SJSA1 (cell line): ENCODE measurements at places on chromosomes 13 and 19. TPM values are rescaled to one million over a fixed set of nuclear protein-coding genes. Genes with fewer than 3 reads are reported as not detected.

The ZNF69 gene
- 2.6 and 3.4 TPM in 2 replicates for total RNA-seq

The TMEM205 gene
- 113 and 138 TPM in 2 replicates for total RNA-seq

- DNase-seq = no peak
Observed at GRCh38 chr19:2631213-2631821, 71.2 kb downstream of the GNG7 start.

- DNase-seq = no peak
Observed at GRCh38 chr13:80604098-80604497, 263.2 kb upstream of the SPRY2 start.

GRCh38 chr13:25151626-25152195 is 20.4 kb downstream of the AMER2 start:
- no peak for DNase-seq

DNA sequence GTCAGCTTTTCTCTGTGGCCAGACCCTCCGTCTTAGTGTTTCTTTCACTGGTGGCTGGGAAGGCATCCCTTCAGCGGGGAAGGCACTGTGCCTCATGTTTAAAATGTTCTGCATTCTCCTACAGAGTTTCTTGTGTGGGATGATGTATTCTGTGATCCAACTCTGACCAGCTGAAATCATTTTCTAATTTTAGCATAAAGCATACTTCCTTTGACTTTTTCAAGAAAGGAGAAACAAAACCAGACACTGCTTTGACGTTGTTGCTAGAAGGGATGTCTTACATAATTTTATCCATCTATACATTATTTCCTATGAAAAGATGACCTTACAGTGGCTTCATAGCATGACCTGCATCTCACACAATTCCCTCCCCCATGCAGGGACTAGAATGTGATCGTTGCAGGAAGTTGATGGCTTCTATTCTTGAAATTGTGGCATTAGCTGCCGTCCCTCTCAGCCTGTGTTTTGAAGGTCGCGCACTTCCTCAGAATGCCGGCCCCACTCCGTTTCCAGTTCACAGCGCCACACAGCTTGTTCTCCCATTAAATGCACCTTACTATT is 38.6 kb upstream of the TEX29 start:
- DNase-seq = peak; percentile 92

DNA sequence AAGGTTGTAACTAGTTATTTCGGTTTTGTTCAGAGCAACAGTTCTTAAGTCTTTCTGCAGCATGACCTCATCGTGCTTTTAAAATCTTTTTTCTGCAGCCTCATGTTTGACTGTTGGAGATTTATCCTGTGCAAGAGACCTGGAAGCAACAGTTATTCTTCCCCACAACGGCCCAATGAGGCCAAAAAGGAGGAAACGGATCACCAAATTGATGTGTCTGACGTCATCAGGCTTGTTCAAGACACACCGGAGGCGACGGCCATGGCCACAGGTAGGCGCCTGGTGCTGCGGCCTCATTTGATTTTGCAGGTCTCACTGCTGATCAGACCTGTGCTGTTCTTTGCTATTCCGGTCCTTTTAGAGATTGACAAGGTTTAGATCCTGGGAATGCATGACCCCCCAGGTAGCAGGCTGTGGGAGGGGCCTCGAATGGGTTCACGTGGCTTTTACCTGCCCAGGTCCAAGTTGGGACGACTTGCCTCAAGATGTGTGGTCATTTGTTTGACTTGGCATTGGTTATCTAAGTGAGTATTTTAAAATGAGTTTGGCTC is 66.8 kb upstream of the MCF2L start:
- no peak for DNase-seq

DNA sequence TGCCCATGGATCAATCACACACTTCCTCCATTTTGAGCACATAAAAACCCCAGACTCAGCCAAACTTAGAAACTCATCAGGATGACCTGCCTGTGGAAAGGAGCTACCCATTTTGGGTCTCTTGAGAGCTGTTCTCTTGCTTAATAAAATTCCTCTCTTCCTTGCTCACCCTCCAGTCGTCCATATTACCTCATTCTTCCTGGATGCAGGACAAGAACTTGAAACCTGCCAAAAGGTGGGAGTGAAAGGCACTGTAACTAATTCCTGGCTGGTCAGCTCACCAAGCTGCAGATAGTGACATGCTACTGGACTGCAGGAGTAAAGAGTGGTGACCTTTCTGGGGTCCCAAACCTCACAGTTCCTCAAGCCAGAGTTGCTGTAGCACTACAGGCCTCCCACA is 20.2 kb downstream of the LIG4 start:
- no peak for DNase-seq

- DNase-seq = no peak
Observed at GRCh38 chr13:71300602-71301001, 566.4 kb downstream of the DACH1 start.
